ENCODE measurements at places on chromosomes 4 and X.

DNA sequence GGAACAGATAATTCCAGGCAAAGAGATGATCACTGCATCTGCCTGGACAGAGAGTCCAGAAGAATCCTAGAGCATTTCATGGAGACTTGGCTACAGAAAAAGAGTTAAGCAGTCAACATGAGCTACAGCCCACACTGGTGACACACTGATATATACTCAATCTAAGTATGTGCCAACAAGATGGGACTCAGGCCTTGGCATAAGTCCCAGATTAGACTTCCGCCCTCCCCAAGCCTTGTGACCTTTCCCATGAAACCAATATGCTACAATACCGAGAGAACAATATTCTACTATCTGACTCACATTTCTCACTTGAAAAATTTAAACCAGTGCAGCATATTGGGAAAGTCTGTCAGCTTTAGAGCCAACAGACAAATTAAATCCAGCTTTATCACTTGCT is 65.7 kb upstream of the SLITRK2 start:
- no peak for DNase-seq

GRCh38 chr4:82293304-82293703 is 80.5 kb downstream of the HNRNPD start:
- no peak for DNase-seq

- peak; percentile 2 for DNase-seq
Observed at GRCh38 chrX:147912093-147912801, 528 bp downstream of the FMR1 start.

DNA sequence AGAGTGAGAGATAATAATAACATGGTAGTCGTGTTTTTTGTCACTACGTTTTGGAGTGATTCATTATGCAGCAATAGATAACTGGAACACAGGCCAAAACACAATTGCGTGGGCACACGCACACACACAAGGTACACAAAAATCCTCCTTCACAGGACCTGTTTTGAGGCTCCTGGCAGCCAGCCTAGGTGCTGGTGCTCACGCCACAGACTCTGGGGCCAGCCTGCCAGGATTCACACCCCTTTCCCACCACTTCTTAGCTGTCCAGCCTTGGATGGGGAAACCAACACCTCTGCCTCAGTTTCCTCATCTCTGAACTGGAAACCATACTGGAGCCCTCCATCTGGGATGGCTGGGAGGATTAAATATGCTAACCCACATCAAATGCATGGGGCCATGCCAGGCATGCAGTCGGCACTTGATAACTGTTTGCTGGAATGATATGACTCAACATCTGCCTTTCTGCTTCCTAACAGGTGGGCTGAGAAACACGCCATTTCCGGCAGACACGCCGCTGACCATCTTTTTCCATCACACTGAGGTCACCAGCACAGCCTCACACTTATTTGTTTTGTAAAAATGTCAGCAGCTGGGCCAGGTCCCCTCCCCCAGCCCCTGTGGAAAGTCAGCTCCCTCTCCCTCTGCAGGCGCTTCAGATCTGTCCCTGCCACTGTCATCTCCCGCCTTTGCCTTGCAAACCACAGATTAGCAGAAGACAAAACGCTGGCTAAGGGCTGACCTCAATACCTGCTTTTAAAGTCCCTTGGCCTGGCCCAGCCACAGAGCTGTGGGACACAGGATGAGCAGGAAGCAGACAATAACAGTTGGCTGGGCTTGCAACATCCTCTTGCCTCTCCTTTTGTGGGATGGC is 237.5 kb downstream of the BCOR start:
- peak; percentile 47 for DNase-seq

GRCh38 chr4:6374575-6374974 is 97.8 kb downstream of the PPP2R2C start:
- no peak for DNase-seq

DNA sequence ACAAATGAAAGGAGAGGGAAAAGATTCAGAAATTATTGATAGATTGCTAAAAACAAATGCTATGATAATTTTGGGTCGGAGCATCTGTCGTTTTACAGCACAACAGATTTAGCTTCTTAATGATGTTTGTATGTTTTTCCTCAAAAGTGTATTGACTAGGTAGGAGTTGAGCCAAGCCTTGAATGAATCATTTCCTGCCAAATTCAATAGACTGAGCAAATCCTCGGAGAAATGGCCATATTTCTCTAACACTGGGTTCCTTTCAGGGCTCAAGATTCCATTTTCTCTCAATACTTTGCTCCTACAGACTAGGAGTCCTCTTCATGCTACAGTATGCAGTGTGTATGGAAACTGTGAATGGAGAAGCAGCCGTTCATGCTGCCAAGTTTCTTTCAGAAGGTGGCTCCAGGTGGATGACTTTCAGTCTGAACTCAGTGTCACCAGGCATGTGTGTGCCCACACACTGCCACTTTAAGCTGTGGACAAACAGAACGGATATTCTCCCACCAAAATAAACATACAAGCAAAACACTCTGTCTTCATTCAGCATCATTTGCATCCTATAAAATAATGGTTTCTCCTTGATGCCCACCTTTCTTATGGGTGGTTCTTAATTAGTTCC is 146.0 kb downstream of the TBL1X start:
- no peak for DNase-seq

GRCh38 chr4:138576684-138577083 is 334.5 kb upstream of the SLC7A11 start:
- no peak for DNase-seq

DNA sequence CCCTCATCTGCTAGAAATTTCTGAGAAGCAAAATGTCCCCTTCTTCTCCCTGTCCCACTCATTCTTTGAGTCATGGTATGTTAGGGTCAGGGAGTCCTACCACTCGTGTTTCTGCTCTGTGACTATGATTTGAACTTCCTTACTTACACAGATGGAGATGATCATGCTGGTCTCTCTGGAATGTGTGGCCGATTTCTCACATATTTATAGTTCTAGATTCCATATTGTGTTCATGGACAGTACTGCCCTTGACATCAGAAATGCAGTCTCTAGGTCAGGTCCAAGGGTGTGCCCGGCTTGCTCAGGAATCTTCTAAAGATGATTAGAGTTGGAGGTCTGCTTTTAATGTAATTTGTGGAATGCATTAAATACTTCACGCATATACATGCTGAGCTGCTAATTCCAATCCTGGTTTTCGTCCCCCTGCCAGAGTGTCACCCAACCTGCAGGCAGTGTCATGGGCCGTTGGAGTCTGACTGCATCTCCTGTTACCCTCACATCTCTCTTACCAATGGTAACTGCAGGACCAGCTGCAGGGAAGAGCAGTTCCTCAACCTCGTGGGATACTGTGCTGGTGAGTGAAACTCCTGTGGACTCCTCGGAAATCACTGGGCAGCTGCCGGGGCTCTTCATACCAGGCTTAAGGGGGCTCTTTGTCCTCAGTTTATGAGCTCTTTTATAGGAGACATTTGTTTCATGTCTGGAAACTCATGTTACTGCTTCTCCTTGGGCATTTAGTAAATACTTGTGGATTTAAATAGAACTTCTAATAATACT is 214.1 kb upstream of the ANXA3 start:
- DNase-seq, result no peak

GRCh38 chr4:162056990-162057389 is 106.8 kb downstream of the FSTL5 start:
- no peak for DNase-seq

DNA sequence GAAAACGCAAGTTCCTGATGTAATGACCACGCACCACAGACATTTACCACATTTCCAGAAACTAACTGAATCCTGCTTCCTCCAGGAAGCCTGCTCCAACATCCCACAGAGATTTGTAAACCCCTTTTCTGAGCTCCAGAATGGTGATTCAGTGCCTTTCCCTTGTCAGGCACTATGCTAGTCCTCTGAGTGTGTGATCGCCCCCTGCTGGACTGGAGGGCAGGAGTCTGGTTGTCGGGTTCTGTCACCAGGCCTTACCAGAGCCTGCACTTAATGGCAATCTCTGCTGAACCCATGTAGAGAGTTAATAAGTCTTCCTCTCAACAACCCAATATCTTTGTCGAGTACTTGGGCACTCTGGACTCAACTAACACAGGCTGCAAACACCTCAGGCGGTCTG is 14.5 kb upstream of the KDM5C start:
- DNase-seq, result no peak

GRCh38 chr4:56995525-56995924 is 16.8 kb downstream of the POLR2B start:
- DNase-seq, result no peak

GRCh38 chr4:37951461-37952352 is 8.5 kb upstream of the PTTG2 start:
- no peak for DNase-seq

GRCh38 chr4:15901007-15901406 is 37.5 kb downstream of the FGFBP1 start:
- DNase-seq, result no peak

DNA sequence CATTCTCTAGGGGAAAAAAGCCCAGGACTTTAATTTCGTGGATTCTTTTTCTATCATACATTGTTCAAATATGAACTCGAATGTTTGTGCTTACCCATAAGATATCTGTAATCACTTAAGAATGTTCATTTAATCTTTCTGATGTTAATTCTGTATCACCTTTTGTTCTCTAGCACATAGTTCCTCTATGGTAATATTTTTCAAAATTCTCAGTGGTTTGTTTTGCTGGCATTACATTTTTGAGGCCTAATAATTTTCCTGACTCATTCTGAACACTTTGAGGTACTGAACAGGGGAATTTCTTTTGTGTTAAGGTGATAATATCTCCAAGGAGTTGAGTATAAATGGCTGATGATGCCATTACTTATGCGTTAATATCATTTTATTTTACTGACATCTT is 490.7 kb upstream of the PITX2 start:
- no peak for DNase-seq

All from activated CD4-positive, CD25-positive, alpha-beta regulatory T cell treated with anti-CD3 and anti-CD28 coated beads, Interleukin-2, amount 50 U/mL, for 16 hours (primary cell).